ENCODE measurements at places on chromosomes 13 and 19.

GRCh38 chr13:113856716-113857065 lies 7.2 kb downstream of the GAS6 start:
- no peak for DNase-seq

GRCh38 chr13:104900191-104900817 lies 1635.2 kb downstream of the EFNB2 start:
- DNase-seq: no peak

DNA sequence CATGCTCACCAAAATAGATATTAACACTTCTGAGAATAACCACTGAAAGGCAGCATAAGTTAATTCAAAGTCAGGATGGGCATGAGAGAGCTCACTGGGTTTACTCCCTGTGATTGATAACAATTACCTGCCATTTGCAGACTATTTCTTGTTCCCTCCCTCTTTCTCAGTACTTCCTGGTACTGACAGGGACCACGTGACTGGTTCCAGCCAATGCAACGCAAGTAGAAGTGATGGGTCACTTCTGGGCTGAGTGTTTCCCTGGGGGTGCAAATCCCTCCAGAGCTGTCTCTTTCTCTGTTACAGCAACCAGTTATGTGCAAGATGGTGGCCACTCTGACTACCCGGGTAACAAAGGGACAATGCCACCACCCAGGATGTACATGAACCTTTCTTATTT lies 118.8 kb downstream of the EFNB2 start:
- no peak for DNase-seq

DNA sequence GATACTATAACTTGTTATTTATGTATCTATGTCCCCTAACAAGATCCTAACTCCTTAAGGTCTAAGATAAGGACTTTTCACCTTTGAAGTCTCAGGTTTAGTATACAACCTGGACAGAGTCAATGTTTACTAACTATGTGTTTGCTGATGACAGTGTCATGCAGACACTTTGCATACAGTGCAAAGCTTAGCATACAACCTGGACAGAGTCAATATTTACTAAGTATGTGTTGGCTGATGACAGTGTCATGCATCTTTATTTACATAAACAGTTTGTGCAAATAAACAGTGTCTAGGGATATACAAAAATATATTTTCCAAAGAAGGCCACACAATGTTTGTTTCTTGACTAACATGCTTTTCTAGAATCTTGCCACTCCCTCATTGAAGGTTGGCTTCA lies 34.7 kb downstream of the DCT start:
- no peak for DNase-seq

- DNase-seq: no peak
Measured at GRCh38 chr13:19960653-19960976, 2.1 kb downstream of the ZMYM2 start.

- no peak for DNase-seq
Measured at GRCh38 chr19:40594657-40595091, 6.5 kb upstream of the LTBP4 start.

DNA sequence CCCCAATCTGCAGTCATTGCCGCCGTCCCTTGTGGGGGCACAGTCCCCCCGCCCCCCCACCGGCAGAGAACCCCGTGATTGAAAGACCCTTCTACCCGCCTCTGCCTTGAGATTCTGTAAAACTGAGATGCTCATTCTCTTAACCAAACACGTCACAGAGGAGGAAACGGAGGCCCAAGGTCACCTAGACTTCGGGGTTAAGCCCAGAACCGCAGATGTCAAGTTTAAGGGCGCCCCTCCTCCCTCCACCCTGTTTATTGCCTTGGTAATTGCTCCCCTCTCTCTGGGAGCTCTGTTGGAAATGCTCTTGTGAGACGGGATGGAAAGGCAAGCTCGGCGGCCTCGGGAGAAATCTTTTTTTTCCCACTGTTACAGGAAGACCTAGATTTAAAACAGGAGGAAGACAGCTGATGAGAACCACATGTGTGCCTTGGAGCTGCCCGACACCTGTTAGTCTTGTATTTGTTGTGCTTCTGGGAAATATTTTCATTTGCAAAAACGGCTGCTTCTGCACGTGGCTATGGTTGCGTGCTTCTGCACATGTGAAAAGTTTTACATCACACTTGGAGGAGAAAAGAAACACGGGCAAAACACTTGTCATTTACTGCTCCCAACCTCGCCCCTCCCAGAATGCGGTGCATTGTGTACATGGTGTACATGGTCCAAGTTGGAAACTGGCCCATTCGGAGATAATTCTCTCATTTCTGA lies 1.1 kb upstream of the MED26 start:
- DNase-seq: no peak

- no peak for DNase-seq
Measured at GRCh38 chr13:38440666-38441065, 91.0 kb downstream of the UFM1 start.

DNA sequence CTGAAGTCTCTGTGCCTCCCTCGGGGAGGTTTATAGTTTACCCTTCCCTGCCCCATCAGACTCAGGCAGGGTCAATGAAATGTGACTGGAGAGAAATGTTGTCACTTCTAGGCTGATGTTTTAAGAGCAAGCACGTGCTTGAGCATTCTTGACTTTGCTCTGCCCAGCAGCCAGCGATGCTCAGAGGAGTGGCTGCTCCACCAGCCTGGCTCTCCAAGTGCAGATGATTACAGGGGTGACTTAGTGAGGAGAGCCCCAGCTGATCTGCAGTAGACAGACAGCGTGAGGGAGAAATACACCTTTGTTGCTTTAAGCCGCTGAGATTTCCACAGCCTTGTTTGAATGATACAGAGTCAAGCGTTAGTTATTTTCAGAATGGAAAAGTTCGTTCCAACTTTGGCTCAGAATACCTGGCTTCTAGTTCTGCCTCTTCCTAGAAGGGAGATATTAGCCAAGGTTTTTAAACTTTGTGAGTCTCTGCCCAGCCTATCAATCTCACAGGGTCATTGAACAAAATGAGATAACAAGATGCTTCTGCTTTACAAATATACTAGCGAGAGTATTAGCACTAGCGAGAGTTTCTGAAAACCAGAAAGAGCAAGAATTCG lies 143.6 kb downstream of the OXGR1 start:
- DNase-seq: no peak

DNA sequence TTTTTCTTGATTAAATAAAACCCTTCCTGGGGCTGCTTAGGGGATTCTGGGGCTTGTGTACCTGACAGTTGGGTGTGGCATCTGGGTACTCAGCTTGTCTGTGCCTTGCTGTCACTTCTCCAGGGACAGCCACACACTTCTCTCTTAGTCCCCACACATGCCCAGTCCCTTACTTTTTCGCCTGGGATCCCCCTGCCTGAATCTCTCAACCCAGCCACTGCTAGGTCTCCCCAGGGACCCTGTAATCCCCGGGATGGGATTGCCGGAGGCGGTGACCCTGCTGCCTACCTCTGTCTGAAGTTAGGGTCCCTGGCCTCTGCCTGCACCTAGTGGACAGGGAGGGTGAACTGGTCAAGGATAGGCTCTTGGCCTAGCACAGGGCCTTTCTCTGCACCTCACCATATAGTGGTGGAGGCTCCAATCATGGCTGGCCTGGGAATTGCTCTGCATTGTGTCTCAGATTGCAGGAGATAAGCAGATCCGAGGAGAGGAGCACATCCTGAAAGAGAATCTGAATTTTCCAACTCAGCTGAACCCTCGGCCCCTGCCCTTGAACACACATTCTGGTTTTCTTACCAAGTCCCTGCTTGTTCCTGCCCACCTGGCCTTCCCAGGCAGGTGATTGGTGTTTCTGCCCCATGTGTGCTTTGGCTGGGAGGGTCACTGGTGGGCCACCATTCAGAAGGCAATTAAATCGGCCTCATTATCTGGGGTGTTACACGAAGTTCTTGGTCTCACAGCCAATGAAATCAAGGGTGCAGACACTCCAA lies 8.7 kb upstream of the ZNF492 start:
- no peak for DNase-seq

GRCh38 chr19:36097036-36097435 lies 13.9 kb upstream of the OVOL3 start:
- DNase-seq: no peak

- peak; percentile 74 for DNase-seq
Measured at GRCh38 chr19:32691291-32691951, at the start of gene NUDT19. NUDT19 (plus strand) TSS chr19:32691821; CDS start chr19:32691961, 140 bp downstream.

DNA sequence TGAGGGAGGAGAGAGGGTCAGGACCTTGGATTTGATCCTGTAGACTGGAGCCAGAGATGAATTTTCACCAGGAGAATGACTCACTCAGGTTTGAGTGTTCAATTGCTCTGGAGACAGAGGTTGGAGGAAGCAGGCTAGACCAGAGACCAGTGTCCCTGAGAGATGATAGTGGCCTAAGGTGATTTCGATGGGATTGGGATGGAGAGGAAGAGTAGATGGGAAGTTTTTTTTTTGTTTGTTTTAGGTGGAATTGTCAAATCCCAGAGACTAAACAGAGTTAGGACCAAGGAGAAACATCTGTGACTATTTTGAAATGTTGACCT lies 2.3 kb downstream of the CEBPG start:
- DNase-seq: no peak

DNA sequence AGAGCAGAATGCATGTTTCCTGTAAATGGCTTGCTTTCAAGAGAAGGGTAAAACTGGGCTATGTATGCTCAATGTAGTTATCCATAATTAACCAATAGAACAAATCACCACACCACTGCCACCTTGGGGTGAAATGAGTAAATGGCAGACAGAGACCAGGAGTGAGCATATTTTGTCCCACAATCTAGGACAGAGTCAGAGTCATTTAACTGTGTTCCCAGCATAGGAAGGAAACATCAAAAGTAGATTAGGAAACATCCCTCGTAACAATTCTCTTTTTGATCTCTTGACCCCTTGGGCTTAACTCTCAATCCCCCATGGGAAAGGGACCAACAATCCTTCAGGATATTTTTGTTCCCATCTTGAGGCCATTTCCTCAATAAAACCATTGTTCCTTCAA lies 224.8 kb downstream of the NHLRC3 start:
- DNase-seq: peak; percentile 8

DNA sequence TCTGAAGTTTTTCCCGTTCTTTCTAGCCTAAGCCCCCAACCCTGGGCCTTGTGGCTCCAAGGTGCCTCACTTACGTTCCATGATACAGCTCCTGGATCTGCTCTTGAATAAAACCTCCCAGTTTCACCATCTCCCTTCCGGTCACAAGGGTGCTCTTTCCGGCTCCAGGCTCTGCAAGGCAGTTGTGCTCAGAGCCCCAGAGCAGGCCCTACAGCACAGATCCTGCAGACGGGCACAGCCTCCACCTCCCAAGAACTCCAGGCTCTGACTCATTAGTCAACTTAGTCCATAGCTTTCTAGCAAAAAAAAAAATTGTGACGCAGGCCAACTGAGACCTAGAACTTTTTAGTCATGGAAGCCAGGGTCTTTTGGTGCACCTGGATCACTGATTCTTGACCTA lies 33.9 kb upstream of the SLC7A10 start:
- DNase-seq: no peak

DNA sequence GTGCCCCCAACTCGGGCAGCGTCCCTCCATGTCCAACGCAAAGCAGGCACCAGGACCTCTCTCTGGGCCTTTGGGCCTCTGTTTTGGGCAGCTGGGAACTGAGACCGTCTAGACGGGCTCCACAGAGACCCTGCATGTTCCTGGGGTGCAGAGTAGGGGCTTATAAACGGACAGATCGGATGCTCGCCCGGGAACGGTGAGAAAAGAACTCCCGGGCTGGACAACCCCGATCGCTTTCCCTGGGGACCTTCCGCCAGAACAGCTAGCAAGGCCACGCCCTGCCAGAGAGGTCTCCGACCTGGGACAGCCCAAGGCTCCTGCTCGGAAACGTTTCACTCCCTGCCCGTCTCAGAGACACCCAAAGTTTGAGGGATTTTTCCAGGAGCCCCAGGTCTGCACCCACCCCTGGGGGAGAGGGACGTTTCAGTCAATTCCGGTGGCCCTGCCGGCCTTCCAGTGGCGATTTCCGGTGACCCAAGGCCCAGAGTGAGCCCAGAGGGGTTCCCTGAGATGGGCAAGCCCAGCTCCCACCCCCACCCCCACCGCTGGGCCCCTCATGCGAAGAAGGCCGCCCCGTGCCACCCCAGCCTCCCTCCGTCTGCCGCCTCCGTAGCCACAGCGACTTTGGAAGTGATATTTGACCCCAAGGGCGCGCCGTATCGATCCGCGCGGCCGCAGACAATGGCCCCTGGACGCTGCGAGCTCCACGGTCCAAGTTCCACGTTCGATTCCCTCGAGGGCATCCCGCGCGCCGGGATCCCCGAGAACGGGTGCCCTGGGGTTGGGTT lies 1.7 kb downstream of the NR2F6 start:
- no peak for DNase-seq
